ENCODE measurements at places on chromosomes 2 and 18.
A peak's percentile ranks its signal among the peaks of the same experiment; 100 is the strongest.

DNA sequence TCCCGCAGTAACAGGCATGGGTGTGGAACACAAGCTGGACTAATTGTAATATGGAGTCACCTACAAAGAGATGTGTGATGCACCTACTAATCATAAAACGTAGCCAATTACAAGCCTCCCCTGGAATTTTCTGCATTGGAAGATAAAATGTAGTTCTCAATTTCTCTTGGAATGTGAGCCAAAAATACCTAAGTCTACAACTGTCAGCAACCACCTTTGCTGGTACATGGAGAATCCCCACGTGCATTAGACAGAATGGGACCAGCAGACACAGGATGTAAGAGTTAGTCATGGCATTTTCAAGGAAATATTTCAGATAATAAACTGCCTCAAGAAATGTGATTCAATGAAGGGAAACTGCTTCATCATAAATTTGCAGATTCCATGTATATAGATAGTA is 85.6 kb upstream of the DCC start:
- no peak for DNase-seq

DNA sequence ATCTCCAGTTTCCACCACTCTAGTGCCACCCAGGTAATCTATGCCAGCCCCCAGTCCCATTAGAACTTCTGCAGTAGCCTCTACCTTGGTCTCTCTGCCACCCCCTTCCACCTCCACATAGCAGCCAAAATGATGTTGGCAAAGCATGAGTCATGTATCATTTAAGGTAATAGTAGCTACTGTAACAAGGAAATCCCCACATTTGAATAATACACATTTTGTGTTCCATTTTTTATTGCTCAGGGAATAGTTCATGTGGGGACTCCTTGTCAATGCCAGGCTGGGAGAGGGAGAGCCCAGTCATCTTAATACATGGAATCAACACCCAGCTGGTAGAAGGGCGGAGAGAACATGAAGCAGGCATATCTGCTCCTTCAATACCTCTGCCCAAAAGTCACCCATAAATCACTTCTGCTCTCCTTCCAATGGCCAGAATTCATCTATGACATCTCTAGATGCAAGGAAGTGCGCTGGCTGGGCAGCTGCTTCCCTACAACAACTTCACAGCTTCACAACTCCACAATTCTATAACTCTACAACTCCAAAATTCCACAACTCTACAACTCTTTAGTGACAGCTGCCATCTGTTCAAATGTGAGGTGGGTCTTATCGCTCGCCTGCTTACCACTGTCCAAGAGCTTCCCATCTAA is 70.6 kb upstream of the GLS start:
- DNase-seq: no peak

- DNase-seq: no peak
Observed at GRCh38 chr2:95530734-95531133, 46.2 kb upstream of the TRIM43B start.

- no peak for DNase-seq
Observed at GRCh38 chr18:60555625-60556024, 183.1 kb upstream of the MC4R start.

GRCh38 chr2:866887-867286 is 83.8 kb upstream of the SNTG2 start:
- no peak for DNase-seq

- DNase-seq: no peak
Observed at GRCh38 chr2:190271783-190272456, 47.7 kb downstream of the HIBCH start.

DNA sequence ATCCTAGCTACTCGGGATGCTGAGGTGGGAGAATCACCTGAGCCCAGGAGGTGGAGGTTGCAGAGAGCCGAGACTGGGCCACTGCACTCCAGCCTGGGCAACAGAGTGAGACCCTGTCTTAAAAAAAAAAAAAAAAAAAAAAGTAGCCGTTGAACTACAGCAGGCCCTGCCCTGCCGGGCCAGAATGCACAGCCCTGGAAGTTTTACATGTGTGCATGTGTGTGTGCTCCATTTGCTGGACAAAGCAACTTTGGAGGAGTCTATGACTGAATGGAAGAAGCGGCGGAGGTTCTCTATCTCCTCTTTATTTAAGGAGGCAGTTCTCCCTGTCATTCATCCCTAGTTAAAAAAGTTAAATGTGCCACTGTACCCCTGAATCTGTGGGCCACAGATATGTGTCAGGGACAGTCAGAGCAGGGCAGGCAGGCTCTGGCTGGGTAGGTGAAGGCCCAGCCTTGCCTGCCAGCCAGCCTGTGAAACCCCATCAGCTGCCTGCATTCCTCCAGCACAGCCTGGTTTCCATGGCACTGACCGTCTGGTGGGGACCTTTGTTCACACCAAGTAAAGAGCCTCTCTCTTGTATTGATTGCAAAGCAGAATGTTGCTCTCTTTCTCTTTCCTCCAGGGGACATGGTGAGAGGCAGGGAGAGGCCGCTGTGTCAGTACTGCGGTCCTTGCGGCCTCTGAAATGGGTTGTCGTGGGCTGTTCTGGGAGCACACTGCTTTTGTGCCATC is 10.9 kb downstream of the LIPG start:
- no peak for DNase-seq

GRCh38 chr2:114238910-114239559 is 203.4 kb upstream of the DPP10 start:
- DNase-seq: no peak

DNA sequence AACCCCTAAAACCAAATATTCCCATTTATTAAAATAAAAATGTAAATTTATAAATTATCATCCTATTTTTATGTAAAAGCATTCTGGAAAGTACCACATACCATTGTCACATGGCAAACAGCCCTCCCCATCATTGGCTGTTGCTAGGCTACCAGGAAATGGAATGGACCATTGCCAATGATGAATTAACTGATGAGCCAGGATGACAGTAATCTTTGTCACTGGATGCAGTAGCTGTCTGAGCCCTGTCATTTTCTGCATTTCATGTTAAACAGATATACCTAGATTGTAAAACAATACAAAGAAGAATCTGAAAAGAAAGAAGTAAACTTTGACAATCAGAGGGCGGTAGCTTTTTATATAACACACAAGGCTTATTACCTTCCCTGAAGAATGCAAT is 641.4 kb downstream of the BCL11A start:
- no peak for DNase-seq

DNA sequence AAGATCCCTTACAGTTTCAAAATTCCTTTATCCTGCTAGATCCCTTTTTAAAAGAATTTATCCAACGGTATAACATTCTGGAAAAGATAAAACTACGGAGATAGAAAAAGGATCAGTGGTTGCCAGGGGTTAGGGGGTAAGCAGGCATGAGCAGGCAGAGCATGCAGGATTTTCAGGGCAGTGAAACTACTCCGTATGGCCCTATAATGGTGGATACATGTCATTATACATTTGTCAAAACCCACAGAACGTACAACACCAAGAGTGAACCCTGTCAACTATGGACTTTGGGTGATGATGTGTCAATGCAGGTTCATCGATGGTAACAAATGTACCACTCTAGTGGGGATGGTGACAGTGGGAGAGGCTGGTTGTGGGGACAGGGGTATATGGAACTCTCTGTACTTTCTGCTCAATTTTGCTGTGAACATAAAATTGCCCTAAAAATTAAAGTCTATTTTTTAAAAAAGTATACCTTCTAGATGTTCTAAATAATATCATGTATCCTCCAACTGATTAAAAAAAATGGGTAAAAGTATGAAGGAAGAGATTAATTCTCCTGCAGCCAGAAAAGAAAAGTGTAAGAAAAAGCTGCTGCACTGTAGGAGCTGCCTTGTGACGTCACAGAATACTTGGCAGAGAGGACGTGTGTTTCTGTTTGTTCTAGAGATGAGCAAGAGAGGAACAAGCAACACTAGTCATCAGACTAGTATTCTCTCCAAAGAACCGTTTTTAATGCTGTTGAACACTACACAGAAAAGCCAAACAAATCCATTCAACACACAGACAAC is 23.6 kb downstream of the ANKRD44 start:
- peak; percentile 62 for DNase-seq

DNA sequence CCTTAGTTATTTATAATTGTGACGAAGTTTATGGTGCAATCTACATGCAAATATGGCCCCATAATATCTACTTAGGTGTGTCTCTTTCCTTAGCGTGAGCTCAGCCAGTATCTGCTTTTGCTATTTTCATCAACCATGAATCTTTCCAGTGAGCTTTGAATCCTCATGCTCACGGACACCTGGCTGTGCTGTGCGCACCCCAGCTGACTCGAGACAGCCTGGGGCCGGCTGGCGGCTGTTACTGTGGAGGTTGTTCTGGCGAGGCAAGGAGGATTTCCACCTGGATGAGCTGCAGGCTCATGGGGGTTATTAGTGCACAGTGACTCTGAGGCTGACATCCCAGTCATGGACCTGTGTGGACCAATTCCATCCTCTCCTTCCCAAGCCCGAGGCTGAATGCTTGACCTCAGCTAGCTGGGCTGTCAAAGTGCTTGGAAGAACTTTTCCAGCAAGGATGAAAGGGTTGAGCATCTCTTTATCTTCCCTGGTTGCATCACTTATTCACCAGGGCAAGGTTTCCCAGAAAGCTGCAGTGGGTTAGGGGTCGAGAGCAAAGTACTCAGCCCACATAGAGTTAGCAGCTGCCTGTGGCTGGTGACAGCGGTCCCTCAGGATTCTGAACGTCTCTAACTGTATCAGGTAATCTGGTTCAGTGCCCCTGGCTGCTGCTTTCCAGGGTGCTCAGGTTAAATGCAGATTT is 141.7 kb downstream of the ARL4C start:
- DNase-seq: no peak

DNA sequence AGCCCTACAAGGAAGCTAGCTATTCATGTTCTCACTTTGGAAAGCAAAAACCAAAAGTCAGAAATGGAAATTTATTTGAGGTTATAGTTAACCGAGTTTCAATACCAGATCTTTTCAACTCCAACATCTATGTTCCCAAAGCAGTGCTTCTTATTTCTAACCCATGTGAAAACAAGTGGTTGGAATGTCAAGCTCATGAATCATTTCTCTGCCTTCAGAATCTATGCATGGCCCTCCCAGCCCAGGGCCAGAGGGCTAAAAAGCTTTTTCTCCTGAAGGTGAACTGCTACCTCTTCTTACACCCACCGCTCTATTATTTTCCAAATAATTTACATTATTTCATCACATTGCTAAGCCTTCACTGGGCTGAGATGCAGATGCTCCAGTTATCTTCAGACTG is 158.4 kb downstream of the SP3 start:
- no peak for DNase-seq

GRCh38 chr2:204277226-204277625 is 268.0 kb upstream of the PARD3B start:
- no peak for DNase-seq

All from hippocampal formation (tissue), 2 donors.